Suprapubic skin (tissue), 4 donors: ENCODE measurements at places on chromosomes 12 and 14.

GRCh38 chr12:81206429-81206828 lies 128.6 kb downstream of the ACSS3 start:
- no peak overlapping the region for H3K27ac ChIP-seq
- H3K27me3 ChIP-seq = no peaks in the 10 kb centered on the region
- H3K4me1 ChIP-seq = no peaks in the 10 kb centered on the region
- no peaks in the 10 kb centered on the region for H3K36me3 ChIP-seq

DNA sequence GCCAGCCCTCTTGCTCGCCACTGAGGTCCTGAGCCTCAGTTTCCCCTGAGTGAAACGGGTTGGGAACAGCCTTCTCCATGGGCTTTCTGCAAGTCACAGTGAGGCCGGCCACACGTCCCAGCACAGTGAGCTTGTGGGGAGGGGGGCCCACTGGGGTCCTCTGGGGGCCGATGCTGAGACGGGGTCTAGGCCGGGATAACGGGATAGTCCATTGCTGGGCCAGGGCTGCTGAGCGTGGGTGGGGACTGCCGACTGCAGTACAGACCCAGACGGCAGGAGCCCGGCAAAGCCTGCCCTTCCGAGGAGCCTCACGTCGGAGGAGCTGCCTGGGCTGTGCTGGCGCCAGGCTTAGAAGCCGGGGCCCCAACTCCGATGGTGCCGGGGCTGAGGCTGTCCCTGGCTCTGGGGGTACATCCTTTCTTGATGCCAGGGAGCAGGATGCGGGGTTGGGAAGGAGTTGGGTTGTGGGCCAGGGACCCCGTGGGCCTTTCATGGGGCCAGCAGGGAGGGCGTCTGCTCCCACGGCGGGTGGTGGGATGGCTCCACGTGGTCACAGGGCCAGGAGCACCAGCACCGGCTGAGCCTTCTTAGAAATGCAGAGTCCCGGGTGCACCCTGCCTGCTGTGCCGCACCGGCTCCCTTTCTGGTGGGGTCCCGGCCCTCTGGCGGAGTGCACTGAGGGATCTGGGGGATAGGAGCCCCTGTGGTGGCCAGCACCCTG lies 24.2 kb downstream of the NOC4L start:
- H3K27ac ChIP-seq = no peak overlapping the region
- H3K4me3 ChIP-seq = no peak overlapping the region
- peaks cover 62% of the 10 kb centered on the region for H3K27me3 ChIP-seq
- no peak for DNase-seq

GRCh38 chr12:102763471-102763870 lies 153.6 kb downstream of the PAH start:
- no peak overlapping the region for H3K27ac ChIP-seq
- H3K36me3 ChIP-seq = no peaks in the 10 kb centered on the region
- no peaks in the 10 kb centered on the region for H3K27me3 ChIP-seq
- no peak for DNase-seq
- no peaks in the 10 kb centered on the region for H3K4me1 ChIP-seq

- no peak for DNase-seq
- peaks cover 95% of the 10 kb centered on the region for H3K36me3 ChIP-seq
- peaks cover 8% of the 10 kb centered on the region for H3K4me1 ChIP-seq
- no peak overlapping the region for H3K4me3 ChIP-seq
- no peaks in the 10 kb centered on the region for H3K27me3 ChIP-seq
Measured at GRCh38 chr14:67765192-67765834, 51.1 kb downstream of the ZFYVE26 start.

DNA sequence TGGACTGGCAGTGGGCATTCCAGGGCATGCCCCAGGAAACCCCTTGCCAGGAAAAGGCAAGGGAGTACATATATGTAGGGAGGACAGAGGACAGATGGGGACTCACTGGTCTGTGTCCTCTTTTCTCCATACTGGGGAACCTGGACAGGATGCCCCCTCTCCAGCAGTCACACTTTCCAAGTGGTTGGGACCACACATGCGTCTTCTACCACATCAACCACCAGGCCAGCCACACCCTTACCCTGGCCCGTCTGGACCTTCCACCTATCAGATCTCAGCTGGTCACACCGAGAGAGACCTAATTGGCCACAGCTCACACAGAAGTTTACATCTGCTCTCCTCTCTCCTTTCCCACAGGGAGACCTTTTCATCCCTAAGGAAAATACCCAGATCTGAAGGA lies 8.3 kb downstream of the ANKRD33 start:
- DNase-seq = no peak
- H3K27me3 ChIP-seq = no peaks in the 10 kb centered on the region
- peaks cover 11% of the 10 kb centered on the region for H3K4me1 ChIP-seq
- H3K36me3 ChIP-seq = no peaks in the 10 kb centered on the region
- no peak overlapping the region for H3K4me3 ChIP-seq

- peak; percentile 73 for DNase-seq
- no peaks in the 10 kb centered on the region for H3K27me3 ChIP-seq
- H3K36me3 ChIP-seq = no peaks in the 10 kb centered on the region
- H3K4me3 ChIP-seq = no peak overlapping the region
- H3K4me1 ChIP-seq = peaks cover 80% of the 10 kb centered on the region
Measured at GRCh38 chr12:124545508-124546418, 21.6 kb downstream of the NCOR2 start.

GRCh38 chr14:59305836-59306555 lies 117.5 kb downstream of the DAAM1 start:
- peaks cover 33% of the 10 kb centered on the region for H3K4me1 ChIP-seq
- H3K36me3 ChIP-seq = no peaks in the 10 kb centered on the region
- no peaks in the 10 kb centered on the region for H3K27me3 ChIP-seq
- H3K4me3 ChIP-seq = no peak overlapping the region
- no peak overlapping the region for H3K27ac ChIP-seq
- DNase-seq = no peak

GRCh38 chr14:77603654-77604255 lies 12.7 kb downstream of the SPTLC2 start:
- H3K4me1 ChIP-seq = peaks cover 39% of the 10 kb centered on the region
- no peaks in the 10 kb centered on the region for H3K27me3 ChIP-seq
- no peak for DNase-seq
- no peaks in the 10 kb centered on the region for H3K36me3 ChIP-seq

DNA sequence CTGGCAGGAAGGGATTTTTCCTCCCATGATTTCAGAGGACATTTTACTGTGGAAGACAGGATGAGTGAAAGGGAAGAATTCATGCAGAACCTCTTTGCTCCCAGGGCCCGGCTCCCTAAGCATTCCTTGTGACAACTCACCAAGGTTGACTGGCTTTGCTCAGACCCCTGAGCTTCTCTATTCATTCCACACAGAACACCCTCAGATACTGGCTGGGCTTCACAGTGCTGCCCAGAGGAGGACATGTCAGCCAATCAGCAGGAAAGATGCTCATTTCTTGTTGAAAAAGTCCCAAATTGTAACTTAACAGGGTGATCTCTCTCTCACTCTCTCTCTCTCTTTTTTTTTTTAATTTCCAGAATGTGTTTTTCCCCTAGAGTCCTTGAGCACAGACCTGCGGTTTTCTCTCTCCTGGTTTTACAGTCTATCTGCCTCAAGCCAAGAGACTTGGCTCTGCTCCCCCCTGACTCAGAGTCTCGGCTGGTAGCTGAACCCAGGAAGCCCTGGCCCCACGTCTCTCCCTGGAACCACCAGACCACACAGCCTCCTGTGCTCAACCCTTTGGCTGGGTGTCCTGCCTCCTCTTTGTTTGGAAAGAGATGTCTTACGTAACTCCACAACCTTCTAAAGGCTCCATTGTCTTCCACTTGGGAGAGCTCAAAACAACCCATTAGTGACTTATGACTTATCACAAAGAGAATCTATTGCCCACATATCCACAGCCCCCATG lies 43.9 kb downstream of the SSPN start:
- no peak overlapping the region for H3K4me3 ChIP-seq
- H3K27me3 ChIP-seq = no peaks in the 10 kb centered on the region
- peak overlapping the region; percentile 72 for H3K27ac ChIP-seq
- DNase-seq = peak; percentile 87
- peaks cover 22% of the 10 kb centered on the region for H3K4me1 ChIP-seq
- H3K36me3 ChIP-seq = no peaks in the 10 kb centered on the region

- H3K4me3 ChIP-seq = no peak overlapping the region
- peaks cover 22% of the 10 kb centered on the region for H3K36me3 ChIP-seq
- H3K27ac ChIP-seq = no peak overlapping the region
- peak; percentile 21 for DNase-seq
- H3K27me3 ChIP-seq = no peaks in the 10 kb centered on the region
Measured at GRCh38 chr12:20757-21156, 45.8 kb upstream of the IQSEC3 start.

- no peak overlapping the region for H3K4me3 ChIP-seq
- H3K36me3 ChIP-seq = peaks cover 11% of the 10 kb centered on the region
- H3K4me1 ChIP-seq = no peaks in the 10 kb centered on the region
Measured at GRCh38 chr12:66241061-66242043, 52.3 kb downstream of the IRAK3 start.

DNA sequence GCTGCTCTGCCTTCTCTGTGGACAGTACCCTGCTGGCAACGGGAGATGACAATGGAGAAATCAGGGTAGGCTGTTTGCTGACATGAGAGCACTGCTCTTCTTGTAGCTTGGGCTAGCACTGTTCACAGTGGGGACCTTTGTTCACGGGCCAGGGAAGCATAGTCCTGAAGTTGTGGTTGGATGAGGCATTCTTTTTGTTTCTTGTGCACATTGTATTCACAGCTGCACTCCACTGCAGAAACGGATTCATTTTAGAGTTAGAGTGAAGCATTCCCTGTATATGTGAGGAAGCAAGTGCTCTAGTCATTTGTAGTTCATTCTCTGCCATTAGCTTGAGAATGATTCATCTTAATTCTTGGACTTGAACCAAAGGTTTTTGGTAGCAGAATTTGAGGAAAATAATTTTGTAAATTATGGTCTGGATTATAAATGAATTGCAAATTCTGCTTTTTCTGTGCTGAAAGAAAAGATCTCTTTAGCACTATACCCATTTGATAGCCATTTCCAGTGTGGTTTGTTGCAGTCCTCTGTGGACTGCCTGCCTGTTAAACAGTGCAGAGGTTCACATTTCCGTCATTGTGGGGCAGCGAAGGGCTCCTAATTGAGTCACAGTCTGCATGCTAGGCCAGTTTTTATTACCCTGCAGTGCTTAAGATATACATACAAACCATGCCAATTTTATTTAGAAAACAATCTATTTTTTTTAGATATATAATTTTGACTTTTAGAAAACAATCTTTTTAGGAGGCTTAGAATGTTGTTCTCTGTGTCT lies 80.6 kb downstream of the APAF1 start:
- DNase-seq = no peak
- no peak overlapping the region for H3K27ac ChIP-seq
- H3K4me3 ChIP-seq = no peak overlapping the region
- H3K36me3 ChIP-seq = peaks cover 67% of the 10 kb centered on the region
- no peaks in the 10 kb centered on the region for H3K4me1 ChIP-seq

DNA sequence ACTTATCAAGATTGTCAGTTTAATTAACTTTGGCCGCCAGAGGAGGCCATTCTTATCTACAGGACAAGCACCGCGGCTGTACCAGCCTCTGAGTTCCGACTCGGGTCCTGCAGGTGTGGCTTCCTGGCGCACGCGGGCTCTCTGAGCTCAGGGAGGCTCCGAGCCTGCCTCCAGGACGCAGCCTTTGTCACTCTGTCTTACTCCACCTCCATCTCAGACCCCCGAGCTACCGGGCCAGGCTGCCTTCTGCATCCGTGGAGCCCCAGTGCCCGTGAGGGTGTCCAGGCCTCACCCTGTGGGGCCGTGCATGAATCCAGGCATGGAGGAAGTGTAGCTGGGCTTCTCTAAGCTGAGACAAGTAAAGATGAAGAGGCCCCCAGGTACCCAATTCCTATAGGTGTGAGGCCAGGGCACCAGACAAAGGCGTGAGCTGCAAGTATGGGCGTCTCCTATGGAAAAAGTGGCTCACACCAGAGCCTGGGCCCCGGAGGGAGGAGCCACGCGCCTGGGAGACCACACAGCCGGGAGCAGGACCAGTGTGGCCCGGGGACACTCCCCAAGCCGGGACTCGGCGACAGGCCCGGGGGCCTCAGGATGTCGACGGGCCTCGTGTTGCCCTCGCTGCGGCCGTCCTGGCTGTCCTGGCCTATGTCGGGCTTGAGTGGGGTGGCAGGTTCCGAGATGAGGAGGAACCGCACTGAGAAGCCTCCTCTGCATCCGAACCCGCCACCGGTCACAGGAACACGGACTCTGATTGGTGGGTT lies 42.8 kb downstream of the NOC4L start:
- no peaks in the 10 kb centered on the region for H3K36me3 ChIP-seq
- H3K27ac ChIP-seq = no peak overlapping the region
- H3K4me3 ChIP-seq = no peak overlapping the region
- H3K4me1 ChIP-seq = peaks cover 13% of the 10 kb centered on the region
- no peak for DNase-seq

GRCh38 chr12:50488801-50489200 lies 16.0 kb upstream of the DIP2B start:
- no peaks in the 10 kb centered on the region for H3K4me1 ChIP-seq
- no peak overlapping the region for H3K27ac ChIP-seq
- H3K4me3 ChIP-seq = no peak overlapping the region
- no peaks in the 10 kb centered on the region for H3K36me3 ChIP-seq
- no peaks in the 10 kb centered on the region for H3K27me3 ChIP-seq

DNA sequence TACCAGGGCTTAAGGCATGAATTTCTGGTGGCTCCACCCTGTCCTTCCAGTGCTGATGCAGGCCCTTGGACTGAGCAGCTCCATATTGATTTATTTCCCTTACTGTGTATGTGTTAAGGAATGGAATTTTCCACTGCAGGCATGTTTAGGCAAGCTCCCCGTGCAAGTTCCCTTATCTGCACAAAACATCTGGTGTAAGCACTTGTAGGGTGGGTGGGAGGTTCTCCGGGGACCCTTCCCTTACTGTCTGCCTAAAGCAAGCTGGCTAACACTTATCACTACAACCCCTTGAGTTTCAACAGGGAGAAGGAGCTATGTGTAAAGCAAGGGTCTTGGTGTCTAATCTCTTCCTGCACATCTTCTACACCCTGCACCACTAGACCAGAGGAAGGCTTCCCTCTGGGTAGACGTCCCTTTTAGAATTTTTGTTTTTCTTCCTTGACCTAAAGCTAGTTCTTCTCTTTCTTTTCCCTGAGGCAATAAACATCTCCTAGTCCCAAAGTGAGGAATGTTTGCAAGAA lies 22.0 kb upstream of the DRAM1 start:
- no peaks in the 10 kb centered on the region for H3K36me3 ChIP-seq
- H3K27me3 ChIP-seq = no peaks in the 10 kb centered on the region
- no peak overlapping the region for H3K27ac ChIP-seq
- H3K4me3 ChIP-seq = no peak overlapping the region
- DNase-seq = no peak

DNA sequence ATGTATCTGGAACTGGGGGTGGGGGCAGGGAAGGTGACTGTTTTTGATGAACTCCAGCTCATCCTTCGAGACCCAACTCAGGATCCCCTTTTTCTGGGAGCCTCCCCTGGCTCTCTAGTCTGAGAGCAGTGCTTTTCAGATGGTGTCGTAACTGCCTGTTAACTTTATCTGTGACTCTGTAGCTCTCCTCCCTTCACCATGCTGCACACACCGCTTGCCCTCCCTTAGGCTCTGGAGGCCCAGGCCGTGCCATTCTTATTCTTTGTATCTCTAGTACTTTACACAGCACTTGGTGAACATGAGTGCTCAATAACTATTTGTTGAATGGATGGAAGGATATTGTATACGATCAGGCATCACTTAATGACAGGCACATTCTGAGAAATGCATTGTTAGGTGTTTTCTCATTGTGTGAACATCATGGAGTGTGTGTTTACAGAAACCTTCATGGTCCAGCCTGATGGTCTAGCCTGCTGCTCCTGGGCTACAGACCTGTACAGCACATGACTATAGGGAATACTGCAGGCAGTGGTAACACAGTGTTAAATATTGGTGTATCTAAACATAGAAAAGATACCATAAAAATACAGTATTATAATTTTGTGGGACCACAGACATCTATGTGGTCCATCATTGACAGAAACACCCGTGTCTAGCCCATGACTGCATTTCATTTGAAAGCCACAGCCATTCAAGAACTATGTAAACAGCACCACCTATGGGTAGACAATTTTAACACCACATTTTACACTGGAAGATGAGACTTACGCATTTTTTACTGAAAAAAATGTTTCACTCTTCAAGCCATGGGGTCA lies 91.8 kb downstream of the EML1 start:
- H3K36me3 ChIP-seq = no peaks in the 10 kb centered on the region
- DNase-seq = no peak
